ENCODE measurements at places on chromosomes 1 and 21. TPM values are rescaled to one million over a fixed set of nuclear protein-coding genes. Genes with fewer than 3 reads are reported as not detected.

The SERINC2 gene
- polyA plus RNA-seq: 38.6 TPM

The SYT14 gene
- polyA plus RNA-seq: 0.25 TPM

DNA sequence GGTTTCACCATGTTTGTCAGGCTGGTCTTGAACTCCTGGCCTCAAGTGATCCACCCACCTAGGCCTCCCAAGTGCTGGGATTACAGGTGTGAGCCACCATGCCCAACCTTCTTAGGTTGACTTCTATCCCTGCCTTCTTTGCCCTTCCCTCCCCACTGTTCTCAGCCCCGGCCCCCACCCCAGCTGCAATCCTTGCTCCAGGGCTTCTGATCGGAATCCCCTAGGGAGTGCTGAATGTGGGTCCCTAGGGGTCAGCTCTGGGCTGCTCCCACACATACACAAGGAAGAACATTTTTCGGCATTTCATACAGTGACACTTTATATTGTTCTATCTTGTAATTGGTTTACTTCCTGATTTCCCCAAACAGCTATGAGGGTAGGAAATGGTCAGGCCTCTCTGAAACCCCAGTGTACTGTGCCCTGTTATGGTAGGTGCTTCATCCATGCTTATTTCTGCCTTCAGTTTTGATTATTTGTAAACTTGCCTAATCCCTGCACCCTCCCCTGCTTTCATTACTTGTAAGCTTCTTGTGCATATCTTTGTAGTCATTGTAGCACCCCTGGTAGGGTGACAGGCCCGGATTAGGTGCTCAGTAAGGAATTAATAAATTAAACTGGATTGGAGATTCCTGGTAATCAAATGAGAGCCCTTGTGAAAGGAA lies 5.8 kb upstream of the SRP9 start:
- DNase-seq: no peak

- no peak for DNase-seq
Measured at GRCh38 chr1:204598319-204598969, 82.2 kb downstream of the MDM4 start.

DNA sequence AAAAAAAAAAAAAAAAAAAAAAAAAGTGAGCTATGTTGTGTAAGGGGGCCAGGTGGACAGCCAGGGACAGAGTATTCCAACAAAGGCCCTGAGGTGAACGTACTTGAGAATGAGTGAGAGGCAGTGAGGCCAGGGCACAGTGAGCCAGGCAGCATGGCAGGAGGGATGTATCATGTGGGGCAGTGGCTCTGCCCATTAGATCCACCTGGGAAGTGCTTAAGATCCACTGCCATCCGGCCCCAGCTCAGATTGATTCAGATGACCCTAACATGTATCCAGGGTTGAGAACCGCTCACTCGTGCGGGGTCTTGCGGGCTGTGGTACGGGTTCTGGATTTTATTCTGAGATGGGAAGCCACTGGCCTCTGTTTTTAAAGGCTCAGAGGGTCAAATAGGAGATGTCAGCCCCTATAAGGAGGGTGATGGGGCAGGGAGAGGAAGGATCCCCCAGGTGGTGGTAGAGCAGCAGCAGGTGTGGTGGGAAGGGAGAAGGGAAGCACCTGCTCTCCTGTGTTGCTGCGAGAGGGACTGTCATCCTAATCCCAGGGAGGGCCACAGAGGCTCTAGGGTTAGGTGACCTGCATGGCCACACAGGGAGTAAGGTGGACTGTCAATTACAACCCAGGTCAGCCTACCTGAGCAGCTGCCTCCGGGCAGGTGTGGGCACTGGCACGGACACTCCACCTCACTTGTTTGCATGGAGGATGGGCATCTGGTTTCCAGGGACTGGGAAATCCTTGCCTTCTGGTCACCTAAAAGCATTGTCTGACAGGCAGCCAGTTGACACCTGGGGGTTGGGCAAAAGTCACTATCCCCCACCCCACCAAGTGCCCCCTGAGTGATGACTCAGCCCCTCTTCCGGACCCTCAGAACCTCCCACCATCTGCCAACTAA lies 31.6 kb downstream of the CDK18 start:
- DNase-seq: no peak

- DNase-seq: no peak
Measured at GRCh38 chr1:165877411-165877810, 50.0 kb downstream of the UCK2 start.

- no peak for DNase-seq
Measured at GRCh38 chr1:230292689-230293389, 133.3 kb downstream of the PGBD5 start.

DNA sequence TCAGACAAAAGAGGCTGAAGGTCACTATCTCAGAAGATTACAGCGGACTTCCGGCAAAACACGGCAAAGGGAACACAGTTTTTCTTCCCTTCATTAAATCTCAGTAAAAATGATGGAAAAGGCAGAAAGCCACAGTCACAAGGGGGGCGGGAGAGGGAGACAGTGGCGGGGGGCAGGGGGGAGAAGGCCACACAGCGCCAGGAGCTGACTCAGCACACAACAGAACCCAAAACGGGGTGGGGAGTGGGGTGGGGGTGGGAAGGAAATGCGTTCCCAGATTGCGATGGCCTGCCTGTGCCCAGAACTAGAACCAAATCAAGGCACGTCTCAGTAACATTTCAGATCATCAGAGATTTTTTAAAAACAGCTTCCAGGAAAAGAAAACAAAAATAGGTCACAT lies 13.4 kb downstream of the CFAP74 start:
- DNase-seq: no peak
